Dermis microvascular lymphatic vessel endothelial cell (primary cell): ENCODE measurements at places on chromosomes 4 and X. TPM values are rescaled to one million over a fixed set of nuclear protein-coding genes. Genes with fewer than 3 reads are reported as not detected.

DNA sequence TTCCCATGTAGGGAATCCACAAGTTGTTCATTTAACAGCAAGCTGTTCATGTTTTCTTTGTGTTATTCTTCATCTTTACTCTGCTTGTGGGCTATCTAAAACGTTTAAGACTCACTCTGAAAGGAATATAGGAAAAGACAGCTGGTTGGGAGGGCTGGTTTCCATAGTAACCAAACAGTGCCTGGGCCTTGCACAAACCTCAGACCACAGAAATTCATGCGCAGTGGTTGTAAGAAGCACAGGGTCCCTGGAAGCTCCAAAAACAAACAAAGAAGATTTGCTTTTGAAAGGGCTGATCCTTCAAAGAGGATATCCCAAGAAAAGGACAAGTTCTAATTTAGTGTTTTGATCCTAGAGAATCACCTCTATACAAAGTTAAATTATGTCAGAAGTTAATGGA is 7.8 kb downstream of the SERTM2 start:
- DNase-seq, result no peak

DNA sequence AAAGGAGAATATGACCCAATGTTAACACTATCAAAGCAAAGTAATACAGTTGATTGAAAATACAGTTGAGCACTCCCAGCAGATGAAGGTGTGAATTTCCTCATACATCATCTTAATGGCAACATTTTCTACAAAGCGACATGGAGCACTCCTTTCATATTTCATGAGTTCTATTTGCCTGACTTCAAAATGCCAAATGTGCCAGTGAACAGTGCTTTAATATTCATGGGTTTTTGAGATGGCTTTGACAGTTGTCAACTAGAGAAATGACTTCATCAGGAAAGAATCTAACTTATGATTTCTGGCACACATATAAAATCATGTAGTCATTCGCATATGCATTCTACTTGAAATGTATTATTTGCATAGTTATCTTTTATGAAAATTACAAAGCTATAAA is 222.4 kb downstream of the GALNTL6 start:
- no peak for DNase-seq

DNA sequence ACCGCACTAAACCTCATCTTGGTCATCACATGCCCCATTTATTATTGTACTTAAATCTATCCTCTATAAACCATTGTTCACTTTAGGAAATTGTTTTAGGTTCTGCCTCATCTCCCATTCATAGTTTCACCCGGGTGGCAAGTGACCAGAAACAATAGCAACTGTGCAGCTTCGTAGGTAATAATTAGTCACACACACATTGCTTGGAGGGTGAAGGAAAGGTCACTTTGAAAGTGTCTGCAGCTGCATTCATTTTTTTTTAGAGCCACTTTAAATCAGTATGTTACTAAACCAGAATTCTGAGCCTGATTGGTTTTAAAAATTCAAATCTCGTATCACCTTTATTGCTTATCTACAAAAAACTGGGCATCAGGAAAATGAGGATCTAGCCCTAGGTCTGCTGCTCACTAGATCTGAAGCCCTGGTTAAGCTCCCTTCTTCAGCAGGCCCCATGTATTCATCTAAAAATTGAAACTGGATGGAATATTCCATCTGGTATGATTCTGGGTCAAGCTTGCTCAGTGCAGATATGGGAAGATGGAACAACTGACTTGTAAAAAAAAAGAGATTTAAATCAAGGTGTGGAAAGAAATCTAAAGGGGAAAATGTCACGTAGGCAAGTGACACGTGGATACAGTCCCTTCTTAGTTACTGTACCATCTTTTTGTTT is 62.4 kb downstream of the LIMCH1 start:
- DNase-seq, result peak; percentile 95

DNA sequence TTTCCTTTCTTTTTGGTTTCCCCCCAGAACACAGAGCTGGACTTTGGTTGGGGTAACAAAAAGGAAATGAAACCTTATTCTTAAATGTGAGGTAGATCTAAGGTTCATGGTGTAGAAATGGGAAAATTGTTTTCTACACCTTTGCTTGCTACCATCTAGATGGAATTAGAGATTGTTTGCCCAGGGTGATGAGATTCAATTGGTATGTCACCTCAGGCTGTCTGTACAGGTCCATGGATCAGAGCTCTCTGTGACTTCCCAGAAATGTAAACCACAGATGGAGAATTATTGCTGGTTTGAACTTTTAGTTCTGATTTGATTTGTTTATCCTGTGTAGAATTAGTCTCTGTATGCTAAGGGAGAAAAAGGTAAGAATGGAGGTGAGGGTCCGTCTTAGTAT is 146.7 kb downstream of the PCDH7 start:
- DNase-seq, result no peak

DNA sequence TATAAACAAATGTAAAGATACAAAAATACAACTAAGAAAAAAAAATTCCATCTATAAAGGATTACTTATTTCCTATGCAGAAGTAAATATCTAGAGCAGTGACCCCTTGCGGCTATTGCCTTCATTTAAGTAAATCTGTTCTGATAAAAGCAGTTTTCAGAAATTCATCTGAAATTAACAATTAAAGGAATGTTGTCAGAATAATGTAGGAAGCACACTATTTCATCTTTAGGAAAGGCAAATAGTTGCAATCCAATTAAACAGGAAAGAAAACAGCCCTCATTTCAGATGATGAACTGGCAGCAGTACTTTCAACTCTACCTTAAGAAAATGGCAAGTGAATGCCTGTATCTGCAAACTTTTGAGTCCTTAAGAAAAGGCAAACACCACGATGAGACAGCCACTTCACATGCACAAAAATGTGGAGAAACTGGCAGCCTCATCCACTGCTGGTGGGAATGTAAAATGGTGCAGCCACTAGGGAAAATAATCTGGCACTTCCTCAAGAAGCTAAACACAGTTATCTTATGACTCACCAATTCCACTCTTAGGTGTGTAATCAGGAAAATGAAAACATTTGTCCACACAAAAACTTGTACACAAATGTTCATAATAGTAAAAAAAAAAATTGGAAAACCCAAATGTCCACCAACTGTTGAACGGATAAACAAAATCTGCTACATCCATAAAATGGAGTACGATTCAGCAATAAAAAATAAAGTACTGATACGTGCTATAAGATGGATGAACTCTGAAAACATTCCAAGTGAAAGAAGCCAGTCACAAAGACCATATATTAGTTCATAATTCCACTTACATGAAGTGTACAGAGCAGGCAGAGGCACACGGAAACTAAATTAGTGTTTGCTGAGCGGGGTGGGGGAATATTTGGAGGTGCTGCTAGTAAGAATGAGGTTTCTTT is 2.0 kb upstream of the THAP9 start:
- no peak for DNase-seq

IL2 gene
- not detected in 2 replicates for total RNA-seq

DNA sequence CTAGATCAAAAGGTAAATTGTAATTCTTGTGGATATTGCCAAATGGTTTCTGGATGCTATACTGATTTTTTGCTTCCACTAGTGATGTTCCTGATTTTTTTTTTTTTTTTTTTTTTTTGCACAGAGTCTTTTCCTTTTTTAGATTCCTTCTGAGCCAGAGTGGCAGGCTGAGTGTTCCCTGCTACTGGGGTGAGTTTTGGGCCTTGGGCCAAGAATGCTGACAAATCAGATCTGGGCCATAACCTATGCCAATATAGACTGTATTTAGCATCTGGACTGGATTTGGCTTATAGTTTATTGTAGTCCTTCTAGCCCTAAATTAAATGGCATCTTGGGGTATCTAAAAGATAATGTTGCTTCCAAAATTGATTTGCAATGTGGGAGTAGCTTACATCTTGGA is 52.8 kb downstream of the REPS2 start:
- DNase-seq, result no peak

GRCh38 chrX:63050225-63050624 is 300.9 kb downstream of the SPIN4 start:
- no peak for DNase-seq

GRCh38 chr4:119834906-119835612 is 206.5 kb upstream of the PDE5A start:
- no peak for DNase-seq

DNA sequence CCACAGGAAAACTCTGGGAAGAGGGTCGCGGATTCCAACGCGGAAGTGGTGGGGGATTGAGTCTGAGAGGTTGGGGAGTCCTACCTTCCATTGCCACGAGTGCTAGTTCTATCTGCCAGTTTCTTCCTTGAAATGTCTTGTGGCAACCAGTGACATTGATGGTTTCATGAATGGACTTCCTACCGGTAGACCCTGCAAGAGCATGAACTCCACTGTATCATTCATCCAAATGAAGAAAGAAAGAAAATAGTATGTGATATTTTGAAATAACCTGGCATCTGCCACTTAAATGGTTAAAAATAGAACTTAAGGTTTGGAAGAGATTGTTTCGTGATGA is 1.1 kb upstream of the SLC10A7 start:
- DNase-seq, result no peak

DNA sequence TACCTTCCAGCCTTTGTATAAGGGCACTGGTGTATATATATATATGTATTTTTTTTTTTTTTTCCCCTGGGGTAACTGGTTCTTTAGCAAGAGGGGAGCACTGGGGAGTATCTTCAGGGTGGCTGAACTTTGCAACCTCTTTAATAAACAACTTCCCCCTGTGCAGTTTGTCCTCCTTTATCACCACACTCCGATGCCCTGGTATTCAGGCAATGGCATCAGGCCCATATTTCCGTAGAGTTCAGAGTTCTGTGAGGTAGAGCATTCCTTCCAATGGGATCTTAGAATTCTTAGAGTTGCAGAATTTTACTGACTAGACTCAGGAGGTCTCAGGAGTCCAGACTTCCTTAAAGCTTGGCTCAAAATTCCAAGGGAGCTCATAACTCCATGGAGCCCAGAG is 24.6 kb downstream of the NYX start:
- DNase-seq, result no peak

KLF8 gene
- 0.13 and 0.25 TPM in 2 replicates for total RNA-seq

DNA sequence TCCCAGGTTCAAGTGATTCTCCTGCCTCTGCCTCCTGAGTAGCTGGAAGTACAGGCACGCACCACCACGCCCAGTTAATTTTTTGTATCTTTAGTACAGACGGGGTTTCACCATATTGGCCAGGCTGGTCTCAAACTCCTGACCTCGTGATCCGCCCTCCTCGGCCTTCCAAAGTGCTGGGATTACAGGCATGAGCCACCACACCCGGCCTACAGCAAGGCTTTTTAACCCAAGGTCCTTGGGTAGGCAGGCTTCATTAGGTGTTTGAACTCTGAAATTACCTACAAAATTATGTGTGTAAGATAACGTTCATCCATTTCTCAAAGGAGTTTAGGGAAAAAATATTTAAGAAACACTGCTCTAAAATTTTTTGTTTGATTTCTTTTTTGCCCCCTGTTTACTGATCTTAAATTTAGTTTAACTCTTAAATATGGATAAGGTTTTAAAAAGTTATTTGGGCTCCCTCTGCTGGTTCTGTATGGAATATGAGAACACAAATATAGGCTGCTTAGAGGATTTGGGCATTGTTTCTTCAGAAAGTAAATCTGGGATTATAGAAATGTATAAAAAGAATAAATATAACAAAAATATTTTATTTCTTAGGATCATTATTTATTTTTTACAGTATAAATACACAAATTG is 92.8 kb downstream of the CBR4 start:
- DNase-seq, result peak; percentile 63

SHROOM4 gene
- 20.3 and 20.7 TPM in 2 replicates for total RNA-seq

DNA sequence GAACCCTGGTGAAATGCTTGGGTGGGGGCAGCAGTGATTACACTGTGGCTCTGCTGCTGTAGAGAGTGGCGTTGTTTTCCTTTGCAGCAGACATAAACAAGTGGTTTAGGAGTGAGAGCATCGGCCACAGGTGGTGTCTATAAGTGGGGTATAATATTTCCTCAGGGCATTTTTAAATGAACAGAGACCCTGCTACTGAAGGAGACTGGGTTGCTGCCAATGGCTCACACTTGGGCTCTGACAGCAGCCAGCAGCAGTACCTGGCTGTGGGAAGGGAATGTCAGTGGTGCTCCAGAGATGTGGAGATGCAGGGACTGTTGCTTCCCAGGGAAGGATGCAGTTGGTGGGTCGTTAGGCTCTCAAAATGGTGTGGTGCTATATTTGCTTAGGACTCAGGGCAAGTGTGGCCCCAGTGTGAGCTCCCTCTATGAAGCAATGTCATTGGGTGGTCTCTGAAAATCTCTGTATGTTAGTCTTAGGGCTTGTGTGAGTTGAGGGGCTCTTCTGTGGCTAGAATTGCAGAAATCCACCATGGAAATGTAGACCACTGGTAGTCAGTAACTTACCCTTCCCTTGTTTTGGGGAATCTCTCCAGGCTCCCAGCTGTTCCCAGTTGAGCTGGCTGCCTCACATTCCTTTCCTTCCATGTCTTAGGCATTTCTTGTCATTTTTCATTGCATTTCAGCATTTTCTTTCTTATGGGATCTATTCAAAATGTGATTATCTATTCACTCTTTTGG is 1023.0 kb upstream of the GRID2 start:
- DNase-seq, result no peak

GRCh38 chr4:80007745-80008149 is 65.3 kb downstream of the ANTXR2 start:
- peak; percentile 21 for DNase-seq

DNA sequence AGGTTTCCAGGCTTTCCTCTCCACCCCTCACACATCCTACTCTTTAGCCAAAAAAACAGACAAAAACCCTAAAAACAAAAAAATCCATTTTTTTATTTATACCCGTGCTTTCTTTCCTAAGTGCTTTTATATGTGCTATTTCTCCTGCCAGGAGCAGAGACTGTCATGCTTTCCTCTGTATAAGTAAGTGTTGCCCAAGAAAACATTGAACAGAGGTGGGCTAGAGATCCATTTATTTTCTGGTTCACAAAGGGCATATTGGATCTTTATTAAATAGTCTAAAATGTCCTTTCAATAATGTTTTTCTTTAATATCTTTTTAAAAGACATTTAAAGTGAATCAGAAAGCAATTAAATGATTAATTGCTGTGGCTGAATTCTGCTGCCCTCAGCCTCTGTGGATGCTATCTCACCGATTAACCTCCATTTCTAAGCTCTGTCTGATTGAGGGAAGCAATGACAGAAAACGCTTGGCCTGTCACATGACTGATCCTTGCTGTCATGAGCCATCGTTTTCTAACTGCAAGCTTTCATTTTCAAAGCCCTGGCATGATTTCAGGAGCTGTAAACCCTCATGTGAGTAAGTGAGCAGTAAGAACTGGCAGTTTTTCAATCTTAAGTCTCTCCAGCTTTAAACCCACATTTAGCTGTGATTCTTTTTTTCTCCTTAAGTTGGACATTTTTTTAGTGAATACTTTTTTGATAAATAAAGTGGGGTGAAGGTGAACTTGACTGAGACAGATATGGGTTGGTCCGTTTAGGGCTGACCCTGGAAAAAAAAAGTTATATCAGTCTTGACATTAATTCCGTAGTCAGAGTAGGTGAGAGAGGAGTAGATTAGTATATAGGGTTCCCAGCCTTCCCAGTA is 180.7 kb upstream of the PGRMC2 start:
- peak; percentile 85 for DNase-seq

- peak; percentile 98 for DNase-seq
These were observed 128.2 kb downstream of the C4orf51 start for GRCh38 chr4:145808021-145808650.

GRCh38 chr4:47926667-47927258 is 12.4 kb upstream of the NFXL1 start:
- no peak for DNase-seq
